ENCODE measurements at places on chromosomes 13 and 19.

DNA sequence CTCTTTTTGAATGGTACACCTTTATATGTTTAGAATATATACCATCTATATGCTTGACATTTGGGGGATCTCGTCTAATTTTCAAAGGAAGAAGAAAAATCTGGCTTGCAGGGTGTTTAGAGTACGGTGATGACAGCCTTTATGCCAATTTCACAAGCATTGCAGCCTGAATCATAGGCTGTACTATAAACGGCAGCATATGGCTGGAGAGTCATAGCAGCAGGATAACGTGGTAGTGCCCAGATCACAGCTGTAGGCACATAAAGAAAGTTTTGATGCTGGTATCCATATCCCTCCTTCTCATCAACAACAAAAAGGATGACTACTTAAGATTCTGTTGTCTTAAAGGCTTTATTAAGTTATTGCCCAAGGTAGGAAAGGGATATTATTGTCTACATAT, 253.0 kb downstream of the PCDH9 start:
- no peak for DNase-seq

GRCh38 chr13:45206340-45206739, 5.5 kb upstream of the KCTD4 start:
- DNase-seq = peak; percentile 91

GRCh38 chr13:27631156-27631555, 9.5 kb downstream of the POLR1D start:
- no peak for DNase-seq

- no peak for DNase-seq
Observed at GRCh38 chr19:56750658-56751057, 79.1 kb upstream of the ZNF835 start.

DNA sequence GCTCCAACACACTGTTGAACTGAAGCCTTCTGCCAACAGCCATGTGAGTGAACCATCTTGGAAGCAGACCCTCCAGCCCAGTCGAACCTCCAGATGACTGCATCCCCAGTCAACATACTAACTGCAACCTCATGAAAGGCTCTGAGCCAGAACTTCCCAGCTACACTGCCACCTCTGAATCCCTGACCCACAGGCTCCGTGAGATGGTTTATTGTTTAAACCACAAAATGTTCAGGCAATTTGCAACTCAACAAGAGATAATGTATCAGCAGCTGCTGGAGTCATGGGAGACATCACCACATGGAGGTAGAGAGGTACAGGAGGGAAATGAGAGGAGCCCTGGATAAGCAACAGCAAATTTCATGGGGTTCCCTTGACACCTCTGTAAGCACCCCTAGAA, 266.4 kb upstream of the NBEA start:
- DNase-seq = no peak

- DNase-seq = no peak
Observed at GRCh38 chr19:34230820-34231219, 23.5 kb upstream of the GARRE1 start.

- DNase-seq = no peak
Observed at GRCh38 chr19:39247701-39248664, 673 bp downstream of the IFNL4 start.

GRCh38 chr13:36362251-36362650, 16.1 kb upstream of the SPART start:
- DNase-seq = peak; percentile 68

- no peak for DNase-seq
Observed at GRCh38 chr13:78145276-78145675, 226.6 kb upstream of the EDNRB start.

- DNase-seq = no peak
Observed at GRCh38 chr13:78372581-78372980, 230.8 kb downstream of the POU4F1 start.

GRCh38 chr13:114249077-114249476, 14.4 kb downstream of the CDC16 start:
- DNase-seq = no peak

DNA sequence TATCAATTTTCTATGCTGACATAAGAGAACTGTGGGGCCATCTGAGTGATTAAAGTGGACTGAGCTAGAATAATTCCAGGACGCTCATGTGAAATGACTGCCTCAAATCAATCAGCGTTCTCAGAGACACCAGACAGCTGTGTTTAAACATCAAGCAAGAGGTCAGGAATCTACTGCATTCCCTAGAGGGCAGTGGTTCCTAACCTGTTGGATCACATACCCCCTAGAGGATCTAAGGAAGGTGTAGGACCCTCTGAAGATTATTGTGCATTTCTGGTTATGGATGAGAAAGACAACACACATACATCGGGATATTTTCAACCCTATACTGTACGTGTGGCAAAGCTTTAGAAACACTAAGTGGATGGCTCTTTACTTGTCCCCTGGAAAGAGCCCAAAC, 51.8 kb upstream of the FREM2 start:
- DNase-seq = no peak

DNA sequence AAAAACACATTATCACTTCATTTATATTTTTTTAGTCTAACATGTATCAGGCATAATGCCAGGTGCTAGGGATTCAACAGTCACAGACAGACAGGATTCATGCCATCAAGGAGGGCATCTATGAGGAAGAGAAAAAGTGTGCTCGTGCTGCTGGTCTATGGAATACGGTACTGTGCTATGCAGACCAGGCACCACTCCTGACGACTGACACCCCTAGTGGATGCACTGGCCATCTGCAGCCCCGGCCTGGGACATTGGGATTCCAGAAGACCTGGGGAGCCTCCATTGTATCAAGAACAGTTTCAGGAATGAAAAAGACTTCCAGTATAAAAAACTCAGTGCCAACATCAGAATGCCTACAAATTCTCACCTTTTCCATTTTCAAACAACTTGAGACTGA, 94.0 kb downstream of the KLF12 start:
- DNase-seq = peak; percentile 68

DNA sequence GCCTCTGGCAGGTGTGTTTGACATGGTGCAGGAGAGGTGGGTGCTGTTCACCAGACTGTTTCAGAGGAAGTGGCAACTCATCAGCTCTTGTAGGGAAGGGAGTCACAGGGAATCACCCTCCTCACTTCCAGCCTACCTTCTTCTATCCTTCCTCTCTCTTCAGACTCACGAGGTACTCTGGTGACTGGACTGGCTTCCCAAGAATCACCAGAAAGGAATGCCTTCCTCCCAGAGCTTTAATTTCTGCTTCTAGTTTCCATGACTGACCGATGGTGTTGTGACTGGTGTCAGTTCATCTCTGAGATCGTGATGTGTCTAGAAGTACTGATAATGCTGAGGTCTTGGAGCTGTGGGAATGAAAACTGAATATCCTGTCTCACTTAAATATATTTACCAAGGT, 247.3 kb downstream of the KCTD12 start:
- no peak for DNase-seq

DNA sequence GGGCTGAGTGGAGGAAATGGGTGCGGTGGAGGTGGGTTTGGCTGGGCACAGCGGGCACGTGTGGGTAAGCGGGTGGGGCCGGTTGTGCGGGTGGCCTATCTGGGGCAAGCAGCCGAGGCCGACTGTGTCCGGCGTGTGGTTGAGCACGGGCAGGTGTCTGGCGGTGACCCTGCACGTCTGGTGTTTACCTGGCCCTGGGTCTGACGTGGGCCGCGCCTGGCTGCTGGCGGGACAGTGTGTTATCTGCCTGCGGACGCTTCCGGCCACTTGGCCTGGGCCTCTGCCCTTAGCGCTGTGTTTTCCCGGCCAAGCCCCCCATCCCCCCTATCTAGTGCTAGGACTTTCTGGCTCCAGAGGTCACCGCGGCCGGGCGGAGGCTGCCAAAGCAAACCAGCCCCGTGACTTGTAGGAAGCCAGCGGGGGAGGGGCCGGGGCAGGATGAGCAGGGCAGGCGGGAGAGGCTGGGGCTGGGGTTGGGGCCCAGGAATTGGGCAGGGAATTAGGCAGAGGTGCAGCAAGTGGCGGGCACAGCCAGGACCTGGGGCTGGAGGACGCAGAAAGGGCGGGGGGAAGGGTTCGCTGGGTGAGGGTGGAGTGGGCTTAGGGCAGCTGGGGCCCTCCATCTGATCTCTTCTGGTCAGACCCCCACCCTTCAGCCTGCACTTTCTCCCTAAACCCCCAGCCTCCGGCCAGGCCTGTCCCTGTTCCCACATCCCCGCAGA, 534 bp upstream of the HPN start:
- DNase-seq = no peak

DNA sequence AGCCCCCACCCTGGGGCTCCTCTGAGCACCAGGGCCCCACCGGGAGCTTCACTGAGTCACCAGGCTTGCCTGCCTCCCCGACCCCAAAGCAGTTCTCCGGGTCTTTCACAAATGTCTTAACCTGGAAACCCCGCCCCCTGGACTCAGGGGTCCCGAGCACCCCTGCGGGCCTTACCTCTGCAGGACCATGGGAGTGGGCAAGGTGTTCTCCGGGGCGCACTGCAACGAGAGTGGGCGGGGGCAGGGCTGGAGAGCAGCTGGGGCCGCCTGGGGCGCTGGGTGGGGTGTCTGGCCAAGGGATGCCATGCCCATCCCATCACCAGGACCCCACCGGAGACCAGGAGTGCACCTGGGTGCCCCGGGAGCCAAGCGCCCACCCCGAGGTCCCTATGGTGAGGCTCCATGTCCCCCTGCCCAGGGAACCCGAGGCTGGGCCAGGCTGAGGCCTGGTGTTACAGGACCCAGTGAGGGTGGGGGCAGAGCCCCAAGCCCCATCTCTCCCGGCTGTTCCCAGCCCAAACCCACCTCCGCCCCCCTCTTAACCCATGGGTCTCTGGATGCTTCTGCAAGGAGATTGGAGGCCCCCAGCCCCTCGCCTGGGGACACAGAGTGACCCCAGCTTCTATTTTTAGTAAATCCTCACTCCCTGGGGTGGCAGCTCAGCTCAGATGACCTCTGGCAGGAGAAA, 10.9 kb downstream of the MKNK2 start:
- DNase-seq = no peak

DNA sequence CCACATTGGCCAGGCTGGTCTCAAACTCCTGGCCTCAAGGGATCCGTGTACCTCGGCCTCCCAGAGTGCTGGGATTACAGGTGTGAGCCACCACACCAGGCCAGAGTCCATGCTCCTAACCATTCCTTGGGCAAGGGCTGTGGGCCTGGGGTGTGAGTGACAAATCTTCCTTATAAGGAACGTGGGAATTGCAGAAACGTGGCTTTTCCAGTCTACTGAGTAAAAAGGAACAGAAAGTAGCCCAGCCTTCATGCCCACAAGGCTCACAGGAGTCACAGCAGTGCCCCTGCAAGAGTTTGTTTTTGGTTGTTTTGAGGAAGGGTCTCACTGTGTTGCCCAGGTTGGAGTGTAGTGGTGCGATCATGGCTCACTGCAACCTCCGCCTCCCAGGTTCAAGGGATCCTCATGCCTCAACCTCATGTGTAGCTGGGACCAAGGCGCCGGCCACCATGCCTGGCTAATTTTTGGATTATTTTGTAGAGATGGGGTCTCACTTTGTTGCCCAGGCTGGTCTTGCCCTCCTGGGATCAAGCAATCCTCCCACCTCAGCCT, 5.1 kb downstream of the MYPOP start:
- DNase-seq = no peak

GRCh38 chr19:19654441-19654840, 9.0 kb downstream of the ATP13A1 start:
- no peak for DNase-seq

DNA sequence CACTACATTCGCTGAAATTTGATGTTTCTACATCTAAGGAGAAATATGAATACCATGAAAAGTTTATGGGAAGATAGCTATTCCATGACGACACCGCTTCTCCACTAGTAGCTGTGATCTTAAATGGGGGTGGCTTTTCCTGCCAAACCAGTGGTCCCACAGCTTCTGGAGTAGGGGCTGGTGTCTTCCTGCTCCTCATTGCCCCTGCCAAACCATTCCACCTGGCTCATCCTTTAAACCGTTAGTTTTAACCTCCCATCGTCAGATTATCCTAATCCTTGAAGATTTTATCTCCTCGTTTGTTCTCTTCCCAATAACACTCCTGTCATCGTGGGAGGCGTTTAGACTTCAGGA, 568 bp upstream of the ZNF230 start:
- no peak for DNase-seq

GRCh38 chr19:53004242-53004641, 9.5 kb upstream of the ERVV-1 start:
- DNase-seq = no peak

GRCh38 chr13:44388427-44389059, 14.9 kb downstream of the SERP2 start:
- no peak for DNase-seq

GRCh38 chr13:29284726-29285125, 310.8 kb downstream of the SLC7A1 start:
- peak; percentile 2 for DNase-seq

- no peak for DNase-seq
Observed at GRCh38 chr13:31919971-31920726, 111.4 kb upstream of the FRY start.

- no peak for DNase-seq
Observed at GRCh38 chr13:37526710-37527473, 71.7 kb downstream of the POSTN start.

GRCh38 chr19:54014920-54015560, 23.6 kb downstream of the CACNG6 start:
- no peak for DNase-seq

- DNase-seq = no peak
Observed at GRCh38 chr19:2633693-2634075, 68.8 kb downstream of the GNG7 start.

GRCh38 chr13:105471673-105472072, 1063.8 kb downstream of the EFNB2 start:
- DNase-seq = no peak

DNA sequence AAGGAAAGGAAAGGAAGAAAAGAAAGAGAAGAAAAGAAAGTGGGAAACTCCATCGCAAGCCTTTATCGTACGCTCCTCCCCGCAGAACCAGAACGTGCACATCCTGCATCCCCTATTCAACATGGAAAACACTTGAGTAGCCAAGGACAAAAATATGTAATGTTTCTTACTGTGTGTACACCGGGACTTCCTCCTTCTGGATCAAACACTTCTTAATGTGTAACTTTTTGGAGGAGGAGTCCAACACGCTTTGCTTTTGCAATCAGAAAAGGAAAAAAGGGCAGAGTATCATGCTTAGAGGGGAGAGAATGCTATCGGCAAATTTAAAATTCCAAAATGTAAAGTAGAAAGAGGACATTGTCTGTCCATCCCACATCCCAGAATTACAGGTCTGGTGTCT, 7.8 kb upstream of the SHFL start:
- DNase-seq = no peak

GRCh38 chr19:30882411-30883005, 466.7 kb downstream of the TSHZ3 start:
- no peak for DNase-seq

DNA sequence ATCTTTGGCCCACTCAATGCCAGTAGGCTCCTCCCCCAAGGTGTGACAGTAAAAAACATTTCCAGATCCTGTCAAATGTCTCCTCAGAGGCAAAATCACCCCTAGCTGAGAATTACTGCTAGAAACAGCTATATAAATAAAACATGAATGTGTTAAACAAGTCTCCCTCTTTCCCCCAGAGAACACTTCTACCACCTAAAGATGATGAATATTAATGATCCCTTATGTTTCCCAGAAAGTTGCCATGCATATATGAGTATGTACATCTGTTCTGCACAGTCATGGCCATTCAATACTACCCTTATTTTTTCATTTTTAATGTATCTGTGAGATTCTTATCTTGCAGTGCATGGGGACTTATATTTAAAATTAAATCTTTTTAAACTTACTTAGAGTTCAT, 230.0 kb downstream of the SHISA2 start:
- no peak for DNase-seq

Data from ACHN (cell line).